ENCODE measurements at places on chromosomes 5 and 9. TPM values are rescaled to one million over a fixed set of nuclear protein-coding genes. Genes with fewer than 3 reads are reported as not detected.
A peak's percentile ranks its signal among the peaks of the same experiment; 100 is the strongest.

- H3K4me3 ChIP-seq: no peak overlapping the region
- no peak for DNase-seq
- H3K27me3 ChIP-seq: no peaks in the 10 kb centered on the region
- H3K4me1 ChIP-seq: no peaks in the 10 kb centered on the region
Observed at GRCh38 chr5:73180566-73180965, 7.6 kb downstream of the TMEM174 start.

GRCh38 chr9:98687911-98688310 is 20.8 kb downstream of the GABBR2 start:
- peaks cover 41% of the 10 kb centered on the region for H3K4me1 ChIP-seq
- peak; percentile 60 for DNase-seq
- H3K4me3 ChIP-seq: no peak overlapping the region
- H3K27ac ChIP-seq: peak overlapping the region; percentile 94
- H3K36me3 ChIP-seq: no peaks in the 10 kb centered on the region

Gene ITGA2
- 35.8 TPM for total RNA-seq

GRCh38 chr9:124595743-124596142 is 88.5 kb upstream of the NR5A1 start:
- H3K4me1 ChIP-seq: peaks cover 24% of the 10 kb centered on the region
- no peaks in the 10 kb centered on the region for H3K27me3 ChIP-seq
- no peak overlapping the region for H3K4me3 ChIP-seq

Gene SPATA31A3
- not detected for total RNA-seq

DNA sequence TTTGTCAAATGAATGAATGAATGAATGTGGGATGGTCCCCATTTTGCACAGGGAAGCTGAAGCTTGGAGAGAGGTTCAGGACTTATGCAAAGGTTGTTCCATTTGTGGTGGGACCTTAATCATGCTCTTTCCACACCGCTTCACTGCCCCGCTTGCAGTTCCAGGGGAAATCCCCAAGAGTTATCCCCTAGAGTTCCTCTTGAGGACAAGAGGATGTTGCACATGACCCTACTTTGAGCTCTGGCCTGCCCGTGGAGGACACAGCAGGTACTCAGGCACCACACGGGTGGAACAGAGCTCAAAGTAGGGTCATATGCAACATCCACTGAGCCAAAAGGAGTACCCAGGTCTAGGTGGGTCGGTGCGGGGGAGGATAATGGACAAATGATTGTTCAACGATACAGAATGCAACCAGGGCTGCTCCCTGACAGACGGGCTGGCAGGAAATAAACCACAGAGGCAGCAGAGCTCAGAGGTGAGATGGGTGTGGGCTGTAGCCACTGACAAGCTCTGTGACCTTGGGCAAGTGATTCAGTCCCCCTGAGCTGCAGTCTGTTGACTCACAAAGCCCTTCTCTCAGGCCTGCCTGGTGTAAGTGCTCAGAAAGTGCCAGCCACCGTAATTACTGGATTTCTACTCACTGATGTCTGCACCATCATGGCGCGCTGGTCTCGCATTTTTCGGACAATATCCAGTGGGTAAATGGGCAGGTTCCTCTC is 60.3 kb upstream of the EPB41L4B start:
- H3K27ac ChIP-seq: 0 out of 2 replicates have a peak overlapping the region, but pooled peaks have one; percentile 30
- DNase-seq: peak; percentile 25
- H3K36me3 ChIP-seq: peaks cover 12% of the 10 kb centered on the region

DNA sequence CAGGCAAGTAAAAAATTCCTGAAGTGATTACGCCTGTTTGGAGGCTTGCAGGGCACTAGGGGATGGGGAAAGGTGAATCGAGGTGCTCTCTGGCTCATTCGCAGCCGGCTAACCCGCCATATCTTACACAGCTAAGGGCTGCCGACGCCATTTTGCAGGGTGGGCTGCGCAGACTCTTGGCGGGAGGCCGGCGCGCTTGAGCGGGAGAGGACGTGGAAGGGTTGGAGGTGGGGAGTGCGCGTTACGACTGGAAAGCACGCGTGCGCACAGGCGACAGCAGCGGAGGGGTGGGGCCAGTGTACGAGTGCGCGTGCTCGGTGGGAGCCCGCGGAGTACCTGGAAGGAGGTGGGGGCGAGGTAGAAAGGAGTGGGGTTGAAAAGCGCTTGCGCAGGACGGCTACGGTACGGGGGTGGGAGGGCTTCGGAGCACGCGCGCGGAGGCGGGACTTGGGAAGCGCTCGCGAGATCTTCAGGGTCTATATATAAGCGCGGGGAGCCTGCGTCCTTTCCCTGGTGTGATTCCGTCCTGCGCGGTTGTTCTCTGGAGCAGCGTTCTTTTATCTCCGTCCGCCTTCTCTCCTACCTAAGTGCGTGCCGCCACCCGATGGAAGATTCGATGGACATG is at the start of gene NPM1:
NPM1 (plus strand) TSS at position 505 of the 625 bp plus-strand sequence; CDS start at position 605, 100 bp downstream.
- H3K27ac ChIP-seq: peak within 1 kb of the TSS; percentile 92
- DNase-seq: peak; percentile 99
- peaks cover 32% of the 10 kb centered on the region for H3K4me1 ChIP-seq
- no peaks in the 10 kb centered on the region for H3K27me3 ChIP-seq
- H3K4me3 ChIP-seq: peak within 1 kb of the TSS; percentile 85
- H3K36me3 ChIP-seq: peaks cover 40% of the 10 kb centered on the region

GRCh38 chr5:35776757-35777156 is 79.9 kb upstream of the IL7R start:
- no peak overlapping the region for H3K27ac ChIP-seq
- no peaks in the 10 kb centered on the region for H3K27me3 ChIP-seq
- peaks cover 2% of the 10 kb centered on the region for H3K4me1 ChIP-seq

DNA sequence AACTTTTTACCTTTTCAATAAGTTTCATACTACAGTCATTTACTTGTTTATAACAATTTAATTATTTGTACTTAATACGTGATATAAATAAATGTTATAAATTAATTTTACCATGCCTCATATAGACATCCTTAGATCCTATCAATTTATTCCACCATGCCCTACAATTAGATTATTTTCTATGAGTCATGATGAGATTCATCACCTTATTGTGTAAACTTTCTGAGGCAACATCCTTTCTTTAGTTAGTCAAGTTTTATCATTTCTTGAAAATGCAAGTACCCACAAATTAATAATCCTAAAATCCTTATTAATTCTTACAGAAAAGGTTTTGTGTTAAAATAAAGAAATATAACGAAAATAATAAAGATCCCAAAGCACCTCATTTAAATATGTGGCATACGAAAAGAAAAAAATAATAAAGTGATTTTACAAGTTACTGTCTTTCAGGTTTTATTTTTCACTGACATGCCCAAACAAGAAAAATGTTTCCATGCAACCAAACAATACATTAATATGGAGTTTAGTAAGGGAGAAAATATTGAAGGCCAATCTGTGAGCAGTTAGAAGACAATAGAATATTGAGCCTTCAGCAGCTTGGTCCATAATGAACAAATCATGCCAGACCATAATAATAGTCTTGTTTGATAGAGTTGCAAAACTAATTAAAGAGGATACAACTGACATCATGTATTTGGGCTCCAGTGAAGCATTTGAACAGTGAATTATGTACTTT is 188.7 kb upstream of the MRPS30 start:
- H3K27ac ChIP-seq: no peak overlapping the region
- no peaks in the 10 kb centered on the region for H3K36me3 ChIP-seq
- no peak for DNase-seq
- no peaks in the 10 kb centered on the region for H3K27me3 ChIP-seq

- H3K27me3 ChIP-seq: peaks cover 42% of the 10 kb centered on the region
- no peak overlapping the region for H3K4me3 ChIP-seq
- no peak overlapping the region for H3K27ac ChIP-seq
- no peaks in the 10 kb centered on the region for H3K4me1 ChIP-seq
- no peak for DNase-seq
- no peaks in the 10 kb centered on the region for H3K36me3 ChIP-seq
Observed at GRCh38 chr9:136777359-136777758, 13.0 kb upstream of the LCN15 start.

- no peak for DNase-seq
- H3K27me3 ChIP-seq: no peaks in the 10 kb centered on the region
- H3K4me3 ChIP-seq: no peak overlapping the region
- H3K4me1 ChIP-seq: no peaks in the 10 kb centered on the region
Observed at GRCh38 chr5:155540000-155540595, 526.5 kb downstream of the KIF4B start.

Gene LURAP1L
- 4.1 TPM for total RNA-seq

DNA sequence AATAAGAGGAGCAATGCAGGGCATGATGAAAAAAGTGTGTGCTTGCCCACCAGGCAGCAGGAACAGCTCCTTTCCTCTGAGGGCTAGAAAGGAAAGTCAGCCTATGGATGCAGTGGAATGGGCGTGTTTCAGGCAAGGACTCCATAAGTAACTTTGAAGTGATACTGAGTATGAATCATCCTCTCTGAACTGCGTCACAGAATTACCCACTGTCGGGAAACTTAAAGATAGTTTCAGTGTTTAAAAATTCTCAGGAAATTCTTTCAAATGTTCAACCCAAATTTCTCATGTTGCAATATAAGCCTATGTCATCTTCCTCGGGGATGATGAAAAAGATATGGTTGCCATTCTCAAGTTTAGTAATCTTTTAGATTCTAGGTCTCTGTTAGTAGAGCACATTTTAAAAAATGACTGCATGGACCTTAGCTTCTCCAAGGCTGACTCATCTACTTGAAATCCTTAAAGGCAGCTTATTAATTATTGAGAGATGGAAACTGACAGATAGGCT is 27.7 kb downstream of the PTCD2 start:
- H3K27ac ChIP-seq: peak overlapping the region; percentile 68
- peaks cover 10% of the 10 kb centered on the region for H3K36me3 ChIP-seq
- DNase-seq: peak; percentile 62
- H3K4me1 ChIP-seq: peaks cover 9% of the 10 kb centered on the region
- no peaks in the 10 kb centered on the region for H3K27me3 ChIP-seq

DNA sequence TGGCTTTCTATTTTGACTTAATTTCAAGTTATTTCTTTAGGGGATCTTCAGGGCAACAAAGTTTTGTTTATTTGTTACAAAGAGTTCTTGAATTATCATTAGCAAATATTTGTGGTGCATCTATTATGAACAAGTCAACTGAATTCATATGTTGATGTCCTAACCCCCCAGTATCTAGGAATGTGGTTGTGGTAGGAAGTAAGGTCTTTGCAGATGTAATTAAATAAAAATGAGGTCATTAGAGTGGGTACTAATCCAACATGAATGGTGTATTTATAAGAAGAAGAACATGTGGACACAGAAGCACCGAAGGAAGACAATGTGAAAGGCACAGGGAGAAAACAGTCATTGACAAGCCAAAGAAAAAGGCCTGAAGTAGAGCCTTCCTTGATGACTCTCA is 474.0 kb upstream of the DAB2 start:
- no peaks in the 10 kb centered on the region for H3K4me1 ChIP-seq
- DNase-seq: no peak
- H3K36me3 ChIP-seq: no peaks in the 10 kb centered on the region
- H3K27me3 ChIP-seq: no peaks in the 10 kb centered on the region

DNA sequence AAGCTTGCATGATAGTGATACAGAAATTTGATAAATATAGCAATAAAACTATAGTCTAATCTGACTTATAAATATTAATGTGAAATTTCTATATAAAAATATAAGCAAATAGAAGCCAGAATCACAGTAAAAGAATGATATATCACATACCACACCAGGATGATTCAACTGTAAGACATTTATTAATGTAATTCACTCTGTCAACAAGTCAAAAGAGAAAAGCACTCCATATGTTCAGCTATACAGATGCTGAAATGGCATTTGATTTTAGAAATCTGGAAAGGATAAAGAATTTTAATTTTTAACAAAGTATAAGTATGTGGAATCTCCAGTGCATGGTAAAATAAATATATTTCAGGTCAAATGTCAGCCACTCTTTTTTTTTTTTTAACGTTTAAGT is 372.4 kb downstream of the KCNN2 start:
- no peak for DNase-seq
- H3K4me1 ChIP-seq: no peaks in the 10 kb centered on the region
- no peak overlapping the region for H3K27ac ChIP-seq
- H3K27me3 ChIP-seq: no peaks in the 10 kb centered on the region
- no peak overlapping the region for H3K4me3 ChIP-seq

Gene ENTREP1
- 0.30 TPM for total RNA-seq

DNA sequence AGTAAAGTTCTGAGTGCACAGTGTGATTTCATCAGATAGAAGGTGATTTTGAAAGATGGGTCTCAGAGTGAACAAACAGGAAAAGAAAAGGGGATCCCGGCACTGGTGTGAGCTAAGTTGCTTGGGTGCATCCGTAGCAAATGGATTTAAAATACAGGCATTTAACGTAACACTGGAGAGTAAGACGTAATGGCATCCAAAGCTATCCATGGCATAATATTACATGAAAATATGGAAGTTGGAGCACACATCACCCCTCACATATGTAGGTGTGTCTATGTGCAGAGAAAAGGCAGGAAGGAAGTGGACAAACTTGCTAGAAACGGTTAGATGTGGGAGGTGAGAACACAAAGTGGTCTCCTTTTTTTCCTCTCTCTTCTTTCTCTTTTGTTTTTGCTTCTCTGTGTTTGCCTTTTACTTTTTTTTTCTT is 38.2 kb upstream of the SEMA4D start:
- H3K36me3 ChIP-seq: no peaks in the 10 kb centered on the region
- DNase-seq: no peak
- no peak overlapping the region for H3K4me3 ChIP-seq

Gene STC2
- 42.2 TPM for total RNA-seq

DNA sequence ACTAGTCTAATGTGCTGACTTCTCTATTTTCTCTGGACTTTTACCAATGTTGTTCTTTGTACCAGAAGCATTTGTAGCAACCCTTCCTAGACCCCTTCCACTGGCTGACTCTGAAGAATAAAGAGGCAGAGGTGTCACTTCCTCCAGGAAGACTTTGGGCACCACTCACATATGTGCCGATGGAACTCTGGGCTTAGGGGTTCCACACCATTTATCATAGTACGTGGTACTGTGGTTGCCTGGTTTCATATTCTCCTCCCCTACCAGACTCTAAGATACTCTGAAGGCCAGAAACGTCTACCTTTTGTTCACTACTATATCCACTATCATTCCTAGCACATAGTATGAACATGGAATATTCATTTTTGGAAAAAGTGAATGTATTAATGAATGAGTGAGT is 88.0 kb downstream of the BNC2 start:
- H3K36me3 ChIP-seq: no peaks in the 10 kb centered on the region
- no peaks in the 10 kb centered on the region for H3K4me1 ChIP-seq
- no peak for DNase-seq
- no peaks in the 10 kb centered on the region for H3K27me3 ChIP-seq
- H3K4me3 ChIP-seq: no peak overlapping the region
- H3K27ac ChIP-seq: no peak overlapping the region

- no peaks in the 10 kb centered on the region for H3K27me3 ChIP-seq
- H3K4me3 ChIP-seq: no peak overlapping the region
- no peak for DNase-seq
- H3K27ac ChIP-seq: no peak overlapping the region
- peaks cover 9% of the 10 kb centered on the region for H3K4me1 ChIP-seq
Observed at GRCh38 chr9:6686396-6686795, 40.9 kb upstream of the GLDC start.

Gene CERCAM
- total RNA-seq: 87.2 TPM

GRCh38 chr5:135423146-135423845 is 23.9 kb downstream of the DCANP1 start:
- H3K4me3 ChIP-seq: no peak overlapping the region
- peak; percentile 18 for DNase-seq
- peaks cover 6% of the 10 kb centered on the region for H3K27me3 ChIP-seq
- H3K27ac ChIP-seq: no peak overlapping the region
- H3K4me1 ChIP-seq: no peaks in the 10 kb centered on the region

Gene RNF183
- total RNA-seq: 0.92 TPM

Data from PC-9 (cell line).